MCF 10A (cell line): ENCODE measurements at places on chromosomes 6 and 20.
A peak's percentile ranks its signal among the peaks of the same experiment; 100 is the strongest.

DNA sequence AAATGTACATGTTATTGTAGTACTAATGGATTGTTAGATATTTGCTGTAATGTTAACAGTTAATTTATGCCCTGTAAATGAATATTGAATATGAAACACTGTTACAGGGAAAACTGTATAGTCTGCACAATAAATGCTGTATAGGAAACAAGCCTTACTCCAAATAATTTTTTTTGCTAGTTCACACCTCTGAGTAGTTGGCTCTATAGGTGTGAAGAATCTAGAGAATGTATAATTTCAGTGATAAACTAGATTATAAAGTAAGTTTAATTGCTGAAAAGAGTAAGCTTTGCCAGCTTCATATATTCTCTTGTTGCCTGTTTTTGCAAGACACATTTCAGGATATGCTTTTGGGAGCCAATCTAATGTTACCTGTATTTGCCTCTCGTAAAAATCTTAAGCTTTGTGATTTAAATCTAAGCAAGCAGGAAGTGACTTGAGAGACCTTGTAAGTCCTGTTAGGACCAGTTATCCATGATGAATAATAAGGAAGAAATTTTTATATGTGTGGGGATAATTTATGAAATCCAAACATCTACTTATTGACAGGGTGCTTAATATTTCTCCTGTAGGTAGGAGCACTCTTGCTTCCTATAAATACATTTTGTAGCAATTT lies 232.4 kb downstream of the ZFAND3 start:
- DNase-seq: no peak

DNA sequence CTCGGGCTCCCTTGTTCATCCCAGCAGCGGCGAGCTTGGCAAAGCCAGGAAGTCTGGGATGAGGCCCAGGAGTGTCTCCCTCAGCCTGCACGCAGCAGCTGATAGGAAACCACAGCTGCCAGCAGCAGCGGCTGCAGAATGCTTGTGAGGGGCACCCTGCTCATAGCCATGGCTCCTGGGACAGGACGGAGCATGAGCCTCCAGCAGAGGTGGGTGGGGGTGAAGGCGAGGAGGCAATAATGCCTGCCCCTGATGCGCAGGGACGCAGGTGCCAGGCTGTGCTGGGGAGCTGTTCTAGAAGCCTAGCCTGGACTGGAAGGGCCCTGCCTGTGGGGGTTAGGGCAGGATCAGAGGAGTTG lies 157.9 kb downstream of the CD83 start:
- DNase-seq: no peak

DNA sequence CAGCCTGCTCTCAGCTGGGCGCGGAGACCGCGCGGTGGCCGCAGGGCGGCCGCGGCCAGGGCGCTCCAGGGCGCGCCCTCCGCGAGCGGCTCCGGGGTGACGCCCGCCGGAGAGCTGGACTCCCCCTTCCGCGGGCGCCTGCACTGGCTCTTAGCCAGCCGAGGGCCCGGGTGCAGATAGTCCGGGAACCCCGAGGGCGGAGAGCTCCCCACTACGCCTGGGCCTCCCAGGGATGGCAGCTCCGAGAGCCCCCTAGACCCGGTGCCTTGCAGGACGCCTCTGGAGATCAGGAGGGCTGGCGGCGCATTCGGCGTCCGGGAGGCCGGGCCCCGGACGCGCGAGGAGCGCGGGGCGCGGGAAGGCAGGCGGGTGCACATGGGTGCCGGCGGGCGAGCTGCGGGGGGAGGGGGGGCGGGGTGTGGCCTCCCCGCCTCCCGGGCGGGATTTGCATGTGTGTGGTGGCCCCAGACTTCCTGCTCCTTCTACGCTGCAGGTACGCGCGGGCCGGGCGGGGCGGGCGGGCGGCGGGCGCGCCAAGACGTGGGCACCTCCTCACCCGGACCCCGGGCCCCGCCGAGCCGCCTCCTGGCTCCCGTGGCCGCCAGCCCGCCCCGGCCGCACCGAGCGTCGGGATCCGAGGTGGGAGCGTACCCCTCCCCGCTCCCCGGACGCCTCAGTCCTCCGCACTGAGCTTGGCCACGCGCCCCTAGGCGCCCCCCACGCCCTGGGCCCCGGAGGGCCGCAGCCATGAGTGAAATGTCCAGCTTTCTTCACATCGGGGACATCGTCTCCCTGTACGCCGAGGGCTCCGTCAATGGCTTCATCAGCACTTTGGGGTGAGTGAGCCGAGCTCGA lies at the start of gene ITPR3:
TSS of gene ITPR3 (plus strand) at position 467 of the 855 bp plus-strand sequence. CDS start at position 748, 281 bp downstream.
- DNase-seq: peak; percentile 81

GRCh38 chr20:24045621-24046318 lies 57.2 kb upstream of the GGTLC1 start:
- no peak for DNase-seq

- no peak for DNase-seq
These were observed 9.5 kb downstream of the ZDHHC14 start for GRCh38 chr6:157390273-157391060.

DNA sequence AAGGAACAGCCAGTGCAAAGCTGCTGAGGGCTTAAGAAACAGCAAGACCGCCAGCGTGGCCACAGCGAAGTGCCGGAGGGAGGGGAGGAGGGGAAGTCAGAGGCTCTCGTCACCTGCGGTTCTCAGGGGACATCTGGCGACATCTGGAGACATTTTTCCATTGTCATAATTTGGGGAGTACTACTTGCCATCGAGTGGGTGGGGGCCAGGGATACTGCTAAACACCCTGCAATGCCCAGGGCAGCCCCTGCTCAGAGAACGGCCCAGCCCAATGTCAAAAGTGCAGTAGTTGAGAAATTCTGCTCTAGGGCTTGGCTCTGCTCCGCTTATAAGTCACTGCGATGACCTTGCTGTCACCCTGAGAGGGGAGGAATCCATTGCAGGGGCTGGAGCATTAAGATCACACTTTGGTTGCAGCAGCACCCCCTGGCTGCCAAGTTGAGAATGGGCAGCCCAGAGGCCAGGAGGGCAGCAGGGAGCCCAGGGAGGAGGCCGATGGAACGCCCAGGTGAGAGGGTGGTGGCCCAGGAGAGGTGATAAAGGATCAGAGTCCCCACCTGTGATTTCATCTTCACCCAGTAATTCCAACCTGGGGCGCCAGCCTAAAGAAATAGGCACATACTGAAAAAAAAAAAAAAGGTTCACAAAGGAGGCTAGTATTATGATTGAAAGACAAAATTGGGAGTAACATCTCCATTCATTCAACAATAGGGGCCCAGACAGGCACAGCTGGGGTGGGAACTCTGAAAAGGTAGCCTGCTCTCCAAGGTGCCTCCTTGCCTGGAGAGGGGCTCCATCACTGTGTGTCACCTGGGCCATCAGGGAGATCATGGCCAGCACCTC lies 218.2 kb downstream of the BMP7 start:
- peak; percentile 85 for DNase-seq

- no peak for DNase-seq
These were observed 616.2 kb downstream of the EPM2A start for GRCh38 chr6:145119081-145119480.

DNA sequence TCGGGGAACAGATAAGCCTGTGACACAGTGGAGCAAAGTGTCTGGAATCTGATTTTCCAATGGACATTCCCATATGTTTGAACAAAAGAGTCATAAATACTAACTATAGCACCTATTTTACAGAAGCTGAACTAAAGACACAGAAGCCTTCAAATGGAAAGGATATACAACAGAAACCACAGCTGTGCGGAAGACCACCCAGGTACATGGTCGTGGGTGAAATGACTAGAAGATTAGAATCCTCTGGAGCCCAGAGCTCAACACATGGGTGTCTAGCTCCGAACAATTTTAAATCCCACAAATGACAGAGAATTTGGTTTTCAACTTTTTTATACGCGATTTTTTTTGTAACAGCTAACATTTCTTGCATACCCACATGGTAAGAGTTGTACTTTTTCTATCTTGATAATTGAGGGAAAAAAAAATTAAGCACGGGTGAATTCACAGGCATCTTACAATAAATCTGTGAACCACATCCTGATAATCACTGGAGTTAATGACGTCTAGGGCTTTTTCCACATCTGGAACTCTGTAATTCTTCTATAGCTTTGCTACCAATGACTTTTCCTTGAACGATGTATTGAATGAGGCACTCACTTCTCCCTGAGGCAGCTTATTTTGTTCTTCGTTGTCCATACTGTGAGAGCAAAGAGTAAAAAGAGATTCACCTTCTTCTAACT lies 271.1 kb upstream of the AGPAT4 start:
- no peak for DNase-seq

GRCh38 chr20:23068283-23068682 lies 17.8 kb downstream of the CD93 start:
- no peak for DNase-seq

DNA sequence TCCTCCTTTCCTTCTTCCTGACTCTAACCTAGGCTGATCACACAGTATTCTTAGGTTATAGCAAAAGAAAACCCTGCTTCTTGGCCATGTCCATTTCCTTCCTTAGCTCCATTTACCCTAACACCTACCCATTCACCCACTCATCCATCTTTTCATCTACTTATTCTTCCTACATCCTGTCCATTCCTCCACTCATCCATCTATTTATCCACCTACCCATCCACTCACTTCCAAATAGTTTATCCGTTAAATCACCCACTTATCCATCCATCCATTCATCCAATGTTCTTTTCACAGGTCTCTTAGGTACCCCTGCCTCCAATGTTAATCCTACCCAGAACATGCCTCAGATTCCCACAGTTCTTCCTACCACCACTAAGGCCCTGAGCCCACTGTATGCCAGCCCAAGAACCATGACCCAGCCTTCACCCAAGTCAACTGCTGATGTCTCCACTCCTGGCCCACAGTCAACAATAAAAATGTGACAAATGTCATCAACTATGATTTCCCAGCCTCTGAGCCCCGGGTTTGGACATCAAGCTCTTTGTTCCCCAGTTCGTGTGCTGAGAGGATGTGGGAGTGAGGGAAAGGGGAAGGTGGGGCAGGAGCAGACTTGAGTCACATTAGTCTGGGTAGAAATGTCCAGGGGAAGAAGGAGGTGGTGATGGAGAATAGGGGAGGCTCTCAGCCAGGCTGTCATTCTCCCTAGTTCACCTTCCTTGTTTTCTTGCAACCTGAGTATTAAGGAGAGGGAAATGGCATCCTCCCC lies 24.4 kb downstream of the TREML4 start:
- no peak for DNase-seq

GRCh38 chr6:4459996-4460395 lies 316.2 kb upstream of the CDYL start:
- no peak for DNase-seq

DNA sequence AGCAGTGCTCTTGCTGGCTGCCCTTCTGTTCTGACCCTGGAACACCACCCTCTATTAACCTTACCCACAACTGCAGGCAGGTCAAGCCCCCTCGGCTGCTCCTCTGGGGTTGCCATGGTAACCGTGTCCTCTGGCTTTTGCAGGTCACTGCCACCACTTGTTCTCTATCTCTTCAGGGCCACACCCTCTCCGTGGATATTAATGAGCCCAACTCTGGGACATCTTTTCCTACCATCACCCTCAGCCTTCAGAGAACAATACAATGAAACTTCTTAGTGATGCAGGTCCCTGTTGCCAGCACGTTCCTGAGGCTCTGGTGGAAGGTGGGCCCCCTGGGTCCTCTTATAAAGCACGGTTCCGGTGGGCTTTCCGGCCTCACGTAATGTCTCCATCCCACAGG lies 30.8 kb upstream of the MICB start:
- no peak for DNase-seq

DNA sequence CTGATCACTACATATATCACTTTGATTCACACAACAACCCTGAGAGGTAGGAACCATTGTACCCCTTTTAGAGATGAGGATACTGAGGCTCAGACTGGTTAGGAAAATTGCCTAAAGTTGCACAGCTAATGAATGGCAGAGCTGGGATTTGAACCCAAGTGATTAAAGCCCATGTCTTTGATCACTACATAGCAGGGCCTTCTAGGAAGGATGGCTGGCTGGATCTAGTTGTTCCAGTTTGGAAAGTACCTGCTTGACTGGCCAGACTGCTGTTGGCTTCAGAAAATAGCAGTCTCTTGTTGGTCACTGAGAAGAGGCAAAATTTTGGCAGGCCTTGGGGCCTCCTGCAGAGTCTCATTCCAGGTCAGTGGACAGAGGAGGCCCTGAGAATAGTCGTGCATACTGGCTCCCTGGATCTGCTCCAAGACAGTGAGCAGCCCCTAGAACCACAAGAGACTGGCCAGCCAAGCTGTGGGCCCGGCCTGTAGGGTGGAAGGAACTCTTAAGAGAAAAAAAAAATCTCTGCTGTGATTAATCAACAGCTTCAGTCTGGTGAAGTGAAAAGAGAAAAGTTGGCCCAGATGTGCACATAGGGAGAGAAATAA lies 17.5 kb downstream of the PPARD start:
- peak; percentile 47 for DNase-seq

DNA sequence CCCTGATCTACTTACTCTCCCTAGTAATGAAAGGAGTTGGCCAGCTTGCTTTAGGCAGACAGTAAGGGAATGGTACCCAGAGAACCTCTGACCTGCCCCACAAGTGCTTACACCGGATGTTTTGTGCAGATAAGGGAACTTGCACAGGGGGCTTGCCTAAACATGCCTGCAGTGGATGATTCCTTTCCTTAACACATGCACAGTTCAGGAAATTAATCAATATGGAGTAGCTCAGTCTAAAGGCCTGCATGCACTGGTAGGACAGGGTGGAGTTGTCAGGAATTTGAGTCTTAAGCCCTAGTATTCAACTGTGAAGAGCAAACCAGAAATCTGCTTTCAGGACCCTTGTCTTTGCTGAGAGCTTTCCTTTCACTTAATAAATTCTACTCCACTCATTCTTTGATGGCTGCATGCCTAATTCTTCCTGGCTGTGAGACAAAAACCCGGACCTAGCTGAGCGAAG lies 3.9 kb upstream of the TRIM38 start:
- DNase-seq: no peak

DNA sequence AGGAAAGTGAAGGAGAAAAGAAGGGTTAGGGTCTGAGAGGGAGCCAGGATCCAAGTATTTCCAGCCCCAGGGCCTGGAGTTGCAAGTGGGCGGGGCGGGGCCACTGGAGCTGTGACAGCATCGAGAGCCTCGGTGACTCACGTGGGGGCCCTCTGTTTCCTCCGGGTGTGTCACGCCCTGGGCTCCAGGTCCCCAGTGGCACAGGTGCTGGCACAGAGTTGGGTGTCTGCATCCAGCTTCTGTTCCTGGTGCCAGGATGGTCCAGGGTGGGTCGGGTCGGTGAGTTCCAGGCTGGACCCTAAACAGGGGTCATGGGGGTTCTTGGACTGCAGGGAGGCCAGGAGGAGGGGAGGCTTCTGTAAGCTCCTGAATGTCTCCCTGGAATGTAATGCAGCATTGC lies 16.7 kb downstream of the RAET1L start:
- peak; percentile 34 for DNase-seq

DNA sequence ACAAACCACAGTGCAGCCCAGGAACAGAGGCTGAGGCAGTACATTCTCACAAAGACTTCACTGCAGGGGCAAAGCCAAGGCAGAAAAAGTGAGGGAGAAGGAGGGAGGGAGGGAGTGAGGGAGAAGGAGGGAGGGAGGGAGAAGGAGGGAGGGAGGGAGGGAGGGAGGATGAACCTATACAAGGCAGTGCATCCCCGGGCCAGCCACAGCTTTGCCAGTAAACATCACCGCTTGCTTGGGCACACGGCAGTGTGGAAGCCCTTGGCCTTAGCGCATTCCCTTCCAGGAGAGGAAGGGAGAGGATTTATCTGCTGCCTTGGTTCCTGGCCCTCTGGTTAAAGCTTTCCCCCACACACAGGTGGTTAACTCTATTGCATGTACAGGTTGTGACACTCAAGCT lies 234.0 kb downstream of the PTPRT start:
- no peak for DNase-seq

GRCh38 chr6:148824960-148825359 lies 78.1 kb downstream of the UST start:
- DNase-seq: no peak

GRCh38 chr6:38271081-38271480 lies 368.6 kb downstream of the BTBD9 start:
- DNase-seq: no peak

GRCh38 chr20:10637031-10637559 lies 36.7 kb downstream of the JAG1 start:
- DNase-seq: peak; percentile 92
